ENCODE measurements at places on chromosomes 5 and 9. TPM values are rescaled to one million over a fixed set of nuclear protein-coding genes. Genes with fewer than 3 reads are reported as not detected.

DNA sequence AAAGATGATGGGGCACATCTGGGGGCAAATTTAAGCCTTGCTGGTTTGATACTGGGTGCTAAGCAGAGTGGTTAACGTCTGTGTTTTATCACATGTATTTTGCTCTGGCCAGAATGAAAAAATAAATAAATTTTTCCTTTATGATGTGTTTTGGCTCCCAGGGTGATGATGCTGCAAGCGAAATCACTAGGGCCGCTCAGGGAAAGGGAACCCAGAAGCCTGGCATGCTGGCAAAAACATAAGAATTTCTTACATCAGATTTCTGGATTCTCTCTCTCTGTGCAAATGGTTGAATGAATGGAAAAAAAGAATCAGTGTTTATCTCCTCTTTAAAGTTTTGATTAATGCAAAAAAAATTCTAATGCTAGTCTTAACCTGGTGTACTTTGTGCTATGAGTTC, 1975.2 kb upstream of the C9orf72 start:
- H3K27ac ChIP-seq: no peak overlapping the region
- no peak overlapping the region for H3K4me3 ChIP-seq
- no peaks in the 10 kb centered on the region for H3K36me3 ChIP-seq
- DNase-seq: no peak
- no peaks in the 10 kb centered on the region for H3K4me1 ChIP-seq

GRCh38 chr9:74557571-74557970, 60.4 kb downstream of the RORB start:
- peaks cover 7% of the 10 kb centered on the region for H3K27me3 ChIP-seq
- H3K27ac ChIP-seq: no peak overlapping the region
- no peak overlapping the region for H3K4me3 ChIP-seq
- H3K4me1 ChIP-seq: no peaks in the 10 kb centered on the region
- no peak for DNase-seq
- no peaks in the 10 kb centered on the region for H3K36me3 ChIP-seq

DNA sequence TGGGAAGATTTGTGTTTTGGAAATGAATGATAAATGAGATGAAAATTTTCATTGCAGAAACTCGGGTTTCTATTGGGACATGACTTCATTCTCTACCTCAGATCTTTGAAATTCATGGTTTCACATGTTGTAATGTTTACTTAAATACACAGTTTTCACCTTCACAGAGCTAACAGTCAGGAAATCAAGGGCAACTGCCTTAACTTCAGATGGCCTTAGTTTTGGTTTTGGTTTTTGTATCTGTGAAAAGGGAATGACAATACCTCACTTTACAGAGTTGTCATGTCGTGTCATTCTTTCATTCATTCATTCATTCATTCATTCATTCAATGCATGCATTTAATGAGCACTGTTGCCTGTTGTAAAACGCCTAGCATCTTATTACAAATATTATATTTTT, 41.9 kb downstream of the NIM1K start:
- H3K4me1 ChIP-seq: peaks cover 3% of the 10 kb centered on the region
- H3K27me3 ChIP-seq: peaks cover 5% of the 10 kb centered on the region
- H3K4me3 ChIP-seq: no peak overlapping the region
- no peak overlapping the region for H3K27ac ChIP-seq
- no peaks in the 10 kb centered on the region for H3K36me3 ChIP-seq

GRCh38 chr9:78544230-78544629, 247.3 kb downstream of the PSAT1 start:
- no peak for DNase-seq
- H3K27me3 ChIP-seq: no peaks in the 10 kb centered on the region
- no peak overlapping the region for H3K4me3 ChIP-seq
- no peaks in the 10 kb centered on the region for H3K36me3 ChIP-seq
- H3K27ac ChIP-seq: no peak overlapping the region
- H3K4me1 ChIP-seq: no peaks in the 10 kb centered on the region

- no peaks in the 10 kb centered on the region for H3K4me1 ChIP-seq
- H3K36me3 ChIP-seq: no peaks in the 10 kb centered on the region
- no peak overlapping the region for H3K4me3 ChIP-seq
- DNase-seq: no peak
- peaks cover 5% of the 10 kb centered on the region for H3K27me3 ChIP-seq
These were observed 402.9 kb upstream of the CLINT1 start for GRCh38 chr5:158261674-158262367.

GRCh38 chr9:98099898-98100297, 19.1 kb downstream of the TRIM14 start:
- peak overlapping the region; percentile 99 for H3K27ac ChIP-seq
- H3K4me3 ChIP-seq: peak overlapping the region; percentile 81
- no peak for DNase-seq
- peaks cover 58% of the 10 kb centered on the region for H3K4me1 ChIP-seq
- peaks cover 11% of the 10 kb centered on the region for H3K36me3 ChIP-seq

GRCh38 chr9:84991514-84991870, 322.0 kb downstream of the NTRK2 start:
- H3K4me3 ChIP-seq: no peak overlapping the region
- no peaks in the 10 kb centered on the region for H3K4me1 ChIP-seq
- no peak overlapping the region for H3K27ac ChIP-seq

GRCh38 chr5:51846015-51846414, 462.8 kb downstream of the ISL1 start:
- H3K27me3 ChIP-seq: no peaks in the 10 kb centered on the region
- H3K36me3 ChIP-seq: no peaks in the 10 kb centered on the region
- no peak overlapping the region for H3K4me3 ChIP-seq
- no peak for DNase-seq

- no peaks in the 10 kb centered on the region for H3K36me3 ChIP-seq
- no peaks in the 10 kb centered on the region for H3K27me3 ChIP-seq
- H3K4me3 ChIP-seq: no peak overlapping the region
- no peak overlapping the region for H3K27ac ChIP-seq
These were observed 38.4 kb downstream of the ZFAND5 start for GRCh38 chr9:72326641-72327040.

DNA sequence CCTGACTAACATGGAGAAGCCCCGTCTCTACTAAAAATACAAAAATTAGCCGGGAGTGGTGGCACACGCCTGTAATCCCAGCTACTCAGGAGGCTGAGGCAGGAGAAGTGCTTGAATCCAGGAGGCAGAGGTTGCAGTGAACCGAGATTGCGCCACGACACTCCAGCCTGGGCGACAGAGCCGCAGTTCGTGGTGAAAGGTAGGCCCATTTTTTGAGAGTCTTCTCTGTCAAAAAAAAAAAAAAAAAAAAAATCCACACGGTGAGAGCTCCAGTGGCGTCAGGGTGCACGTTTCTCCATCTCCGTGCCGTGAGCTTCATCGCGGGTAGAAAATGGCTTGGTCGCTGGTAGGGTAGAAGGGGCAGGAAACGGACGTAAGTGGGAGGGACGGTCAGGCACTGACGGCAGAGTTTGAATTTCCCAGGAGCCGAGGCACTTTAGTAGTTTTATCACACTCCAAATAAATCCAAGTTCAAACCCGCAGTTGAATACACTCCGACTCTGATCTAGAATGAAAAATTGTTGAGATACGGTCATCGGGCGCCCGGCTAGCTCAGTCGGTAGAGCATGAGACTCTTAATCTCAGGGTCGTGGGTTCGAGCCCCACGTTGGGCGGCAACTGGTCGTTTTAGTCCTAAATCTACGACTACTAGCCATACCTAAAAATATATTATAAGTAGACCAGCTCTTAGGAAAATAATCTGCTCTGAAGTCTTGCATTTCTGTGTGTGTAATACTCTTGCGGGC, 2.4 kb upstream of the TRIM7 start:
- H3K4me3 ChIP-seq: peak overlapping the region; percentile 98
- DNase-seq: peak; percentile 49
- H3K27me3 ChIP-seq: peaks cover 15% of the 10 kb centered on the region

GRCh38 chr9:74735761-74736160, 152.0 kb downstream of the TRPM6 start:
- DNase-seq: no peak
- H3K4me1 ChIP-seq: no peaks in the 10 kb centered on the region
- no peaks in the 10 kb centered on the region for H3K36me3 ChIP-seq
- peaks cover 32% of the 10 kb centered on the region for H3K27me3 ChIP-seq

DNA sequence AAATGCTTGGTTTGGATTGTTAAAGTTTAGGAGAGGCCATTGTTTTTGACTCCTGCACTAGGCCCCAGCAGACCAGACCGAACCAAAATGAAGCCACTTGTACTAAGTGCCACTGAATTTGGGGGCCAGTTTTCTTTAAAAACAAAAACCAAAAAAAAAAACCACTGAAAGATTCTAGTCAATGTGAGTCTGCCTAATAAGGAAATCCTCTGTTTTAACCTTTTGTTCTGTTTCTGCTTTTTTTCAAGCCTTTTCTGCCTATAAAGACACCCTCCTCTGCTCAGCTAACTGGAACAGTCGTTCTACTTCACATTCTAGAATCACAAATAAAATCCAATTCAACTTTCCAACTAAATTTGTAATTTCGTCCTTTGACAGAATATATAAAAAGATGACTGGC, 64.9 kb downstream of the SERINC5 start:
- H3K4me3 ChIP-seq: peak overlapping the region; percentile 59
- DNase-seq: no peak
- peak overlapping the region; percentile 98 for H3K27ac ChIP-seq
- H3K36me3 ChIP-seq: peaks cover 4% of the 10 kb centered on the region
- H3K4me1 ChIP-seq: peaks cover 80% of the 10 kb centered on the region

GRCh38 chr5:61252643-61252925, 79.5 kb upstream of the ZSWIM6 start:
- H3K36me3 ChIP-seq: no peaks in the 10 kb centered on the region
- DNase-seq: no peak
- H3K27ac ChIP-seq: no peak overlapping the region
- no peak overlapping the region for H3K4me3 ChIP-seq
- H3K27me3 ChIP-seq: peaks cover 33% of the 10 kb centered on the region

GRCh38 chr9:137123468-137123837, 8.9 kb upstream of the DPP7 start:
- no peak overlapping the region for H3K27ac ChIP-seq
- no peak overlapping the region for H3K4me3 ChIP-seq
- no peaks in the 10 kb centered on the region for H3K27me3 ChIP-seq
- peaks cover 27% of the 10 kb centered on the region for H3K4me1 ChIP-seq
- H3K36me3 ChIP-seq: no peaks in the 10 kb centered on the region
- DNase-seq: no peak

- no peak for DNase-seq
- no peaks in the 10 kb centered on the region for H3K4me1 ChIP-seq
- H3K27me3 ChIP-seq: peaks cover 30% of the 10 kb centered on the region
These were observed 49.5 kb downstream of the GALNT12 start for GRCh38 chr9:98856982-98857381.

- peaks cover 31% of the 10 kb centered on the region for H3K27me3 ChIP-seq
- no peak overlapping the region for H3K27ac ChIP-seq
- H3K4me3 ChIP-seq: no peak overlapping the region
- H3K36me3 ChIP-seq: peaks cover 3% of the 10 kb centered on the region
- H3K4me1 ChIP-seq: peaks cover 6% of the 10 kb centered on the region
- DNase-seq: no peak
These were observed 30.5 kb upstream of the ZSWIM6 start for GRCh38 chr5:61301341-61302199.

DNA sequence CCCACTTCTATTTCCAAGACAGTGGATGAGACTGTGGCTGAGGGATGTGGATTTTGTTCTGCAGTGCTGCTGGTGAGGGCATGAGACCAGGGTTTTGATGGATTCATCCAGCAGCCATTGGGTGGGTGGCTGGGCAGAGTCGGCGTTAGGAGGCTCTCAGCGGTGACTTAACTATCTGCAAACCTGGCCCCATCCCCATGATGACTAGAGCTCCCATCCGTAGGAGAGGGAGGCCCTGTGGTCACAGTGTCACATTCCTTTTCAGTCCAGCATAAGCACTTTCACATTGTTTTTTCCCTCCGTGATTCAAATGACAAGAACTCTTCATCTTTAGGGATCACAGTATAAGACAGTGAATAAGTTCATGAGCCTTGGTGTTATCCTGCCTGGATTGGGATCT, 60.4 kb upstream of the SPRY4 start:
- H3K4me1 ChIP-seq: peaks cover 13% of the 10 kb centered on the region
- H3K36me3 ChIP-seq: no peaks in the 10 kb centered on the region
- no peak overlapping the region for H3K4me3 ChIP-seq

DNA sequence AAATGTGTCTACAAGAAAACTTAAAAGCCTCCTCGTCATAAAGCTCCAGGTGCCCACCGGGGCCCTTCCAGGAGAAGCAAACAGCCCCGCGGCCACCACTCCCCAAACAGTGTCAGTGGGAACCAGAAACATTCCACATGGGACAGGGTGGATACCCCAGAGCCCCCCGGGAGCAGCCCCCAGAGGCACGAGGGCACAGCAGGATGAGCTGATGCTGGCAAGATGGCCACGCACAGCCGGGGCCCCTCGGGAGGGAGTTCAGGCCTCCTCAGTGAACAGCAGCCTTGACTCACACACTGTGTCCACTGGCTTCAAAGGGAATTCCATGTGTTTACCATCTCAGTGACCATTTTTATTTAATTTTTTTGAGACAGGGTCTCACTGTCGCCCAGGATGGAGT, 10.5 kb downstream of the EXD3 start:
- no peaks in the 10 kb centered on the region for H3K36me3 ChIP-seq
- no peak overlapping the region for H3K4me3 ChIP-seq
- H3K27ac ChIP-seq: peak overlapping the region; percentile 43

The ACSL6 gene
- total RNA-seq: 22.2 TPM

The CREB3 gene
- 16.0 TPM for total RNA-seq

The NLN gene
- 1.8 TPM for total RNA-seq

The TRPM6 gene
- total RNA-seq: 0.10 TPM
